ENCODE measurements at places on chromosomes 2 and 18.

- DNase-seq: peak; percentile 6
Observed at GRCh38 chr2:66236816-66237802, 197.8 kb upstream of the MEIS1 start.

DNA sequence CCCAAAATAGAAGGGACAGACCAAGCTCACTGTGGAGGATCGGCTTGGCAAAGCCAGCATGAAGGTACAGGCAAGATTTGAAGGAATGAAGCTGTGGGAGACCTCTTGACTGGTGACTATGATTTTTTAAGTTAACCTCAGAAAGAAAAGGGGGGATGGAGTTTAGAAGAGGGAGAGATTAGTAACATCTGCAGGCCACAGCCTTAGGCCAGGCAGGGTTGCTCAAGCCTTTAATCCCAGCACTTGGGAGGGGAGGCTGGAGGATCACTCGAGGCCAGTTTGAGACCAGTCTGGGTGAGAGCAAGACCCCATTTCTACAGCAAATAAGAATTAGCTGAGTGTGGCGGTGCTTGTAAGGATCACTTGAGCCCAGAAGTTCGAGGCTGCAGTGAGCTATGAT, 46.6 kb downstream of the ZNF532 start:
- peak; percentile 43 for DNase-seq

DNA sequence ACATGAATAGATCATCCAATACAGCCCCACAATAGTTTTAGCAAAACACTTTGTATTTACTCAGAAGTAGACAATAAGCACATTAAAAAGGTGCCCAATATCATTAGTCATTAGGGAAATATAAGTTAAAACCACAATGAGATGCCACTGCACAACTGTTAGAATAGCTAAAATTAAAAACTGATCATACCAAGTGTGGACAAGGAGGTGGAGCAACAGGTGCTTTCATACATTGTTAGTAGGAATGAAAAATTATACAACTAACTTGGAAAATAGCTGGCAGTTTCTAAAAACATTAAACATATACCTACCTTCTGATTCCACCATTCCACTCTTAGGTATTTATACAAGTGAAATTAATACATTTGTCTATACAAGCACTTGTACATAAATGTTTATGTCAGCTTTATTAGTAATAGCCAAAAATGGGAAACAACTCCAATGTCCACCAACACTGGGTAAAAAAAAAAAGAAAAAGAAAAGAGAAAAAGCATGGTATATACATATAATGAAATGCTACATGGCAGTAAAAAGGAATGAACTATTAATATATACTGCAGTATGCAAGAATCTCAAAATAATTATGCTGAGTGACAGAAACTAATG, 27.6 kb upstream of the UBE2E3 start:
- DNase-seq: no peak

DNA sequence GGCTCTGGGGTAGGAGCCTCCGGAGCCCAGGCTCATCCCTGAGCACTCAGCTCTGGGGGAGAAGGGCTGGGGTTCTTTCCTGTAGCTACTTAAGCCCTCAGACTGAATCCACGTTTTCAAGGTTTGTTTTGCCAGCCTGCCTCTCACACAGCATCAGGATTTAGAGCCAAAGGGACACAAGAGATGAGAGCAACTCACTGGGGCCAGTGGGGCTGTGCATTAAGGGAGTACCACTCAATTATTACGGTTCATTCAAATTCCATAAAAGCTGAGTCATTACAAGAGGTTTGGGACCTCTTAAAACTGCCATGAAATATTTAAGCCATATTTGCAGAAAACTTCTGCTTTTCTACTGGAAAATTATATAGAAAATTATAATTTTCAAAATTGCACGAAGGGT, 17.1 kb upstream of the SNED1 start:
- no peak for DNase-seq

DNA sequence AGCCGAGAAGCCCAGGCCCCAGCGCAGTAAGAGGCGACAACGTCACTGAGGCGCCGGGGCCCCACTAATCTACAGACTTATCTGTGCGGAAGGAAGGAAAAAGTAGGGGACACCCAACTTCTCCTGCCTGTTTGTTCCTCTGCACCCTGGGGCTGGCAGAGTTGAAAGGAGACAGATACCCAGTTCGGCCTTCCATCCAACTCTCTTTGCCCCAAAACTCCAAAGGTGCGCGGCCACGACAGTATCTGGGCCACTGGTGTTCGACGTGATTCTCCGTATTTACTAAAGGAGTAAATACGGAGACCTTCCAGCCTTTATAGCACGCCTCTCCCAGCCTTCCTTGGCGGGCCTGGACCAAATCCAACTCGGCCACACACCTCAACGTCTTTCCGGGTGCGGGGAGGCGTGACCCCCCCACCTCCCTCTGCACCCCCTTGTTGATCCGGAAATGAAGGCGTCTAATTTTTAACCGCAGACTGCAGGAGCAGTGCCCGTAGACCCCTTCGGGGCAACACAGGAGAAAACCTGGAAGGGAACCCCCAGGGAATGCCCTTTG, 1.6 kb downstream of the SMAD7 start:
- peak; percentile 64 for DNase-seq

GRCh38 chr18:38076346-38077070, 510.9 kb upstream of the CELF4 start:
- no peak for DNase-seq

GRCh38 chr2:220811952-220812570, 760.0 kb downstream of the EPHA4 start:
- DNase-seq: peak; percentile 6

DNA sequence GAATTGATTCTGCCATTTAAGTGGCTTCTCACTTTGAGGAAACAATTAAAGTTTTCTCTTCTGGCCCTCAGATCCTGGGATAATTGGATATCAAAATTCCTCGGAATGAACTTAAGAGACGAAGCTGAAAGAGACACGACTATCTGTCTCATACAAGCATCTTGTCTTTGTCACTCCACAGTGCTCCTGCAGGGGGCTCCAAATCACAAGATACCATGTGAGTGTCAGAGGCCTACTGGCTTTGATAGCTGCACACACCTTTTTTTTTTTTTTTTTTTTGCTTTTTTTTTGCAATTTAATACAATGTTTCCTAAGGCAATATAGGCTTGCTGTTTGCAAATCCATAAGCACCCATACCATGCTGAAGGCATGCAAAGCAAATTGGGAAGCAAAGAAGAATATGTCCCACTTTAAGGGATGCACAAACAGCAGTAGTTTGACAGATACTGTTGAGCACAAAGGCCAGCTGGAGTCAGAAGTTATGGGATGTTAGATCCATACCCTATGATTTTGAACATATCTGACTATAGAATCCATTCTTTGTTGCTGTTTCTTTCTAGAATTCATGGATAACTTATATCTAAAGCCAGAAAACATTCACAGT, 109.0 kb upstream of the CBLN2 start:
- DNase-seq: peak; percentile 10

- DNase-seq: no peak
Observed at GRCh38 chr2:207078186-207078798, 87.5 kb downstream of the KLF7 start.

DNA sequence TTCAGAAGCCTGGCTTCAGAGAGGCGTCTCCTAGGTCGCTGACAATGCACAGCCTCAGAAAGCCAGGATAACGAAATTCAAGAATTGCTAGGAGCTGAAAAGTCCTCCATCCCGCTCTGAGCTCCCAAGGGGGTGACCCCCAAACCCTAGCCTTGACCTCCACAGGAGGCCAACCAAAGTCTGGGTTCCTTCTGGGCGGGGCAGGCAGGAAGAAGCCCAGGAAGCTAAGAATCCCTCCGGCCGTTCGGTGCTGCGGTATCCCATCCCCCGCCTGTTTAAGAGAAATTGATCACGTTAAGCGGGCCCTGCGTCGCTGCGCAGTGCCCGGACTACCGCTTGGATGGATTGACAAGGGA, 2.5 kb upstream of the OSR1 start:
- DNase-seq: no peak

- DNase-seq: no peak
Observed at GRCh38 chr2:118255301-118255700, 167.0 kb downstream of the INSIG2 start.

DNA sequence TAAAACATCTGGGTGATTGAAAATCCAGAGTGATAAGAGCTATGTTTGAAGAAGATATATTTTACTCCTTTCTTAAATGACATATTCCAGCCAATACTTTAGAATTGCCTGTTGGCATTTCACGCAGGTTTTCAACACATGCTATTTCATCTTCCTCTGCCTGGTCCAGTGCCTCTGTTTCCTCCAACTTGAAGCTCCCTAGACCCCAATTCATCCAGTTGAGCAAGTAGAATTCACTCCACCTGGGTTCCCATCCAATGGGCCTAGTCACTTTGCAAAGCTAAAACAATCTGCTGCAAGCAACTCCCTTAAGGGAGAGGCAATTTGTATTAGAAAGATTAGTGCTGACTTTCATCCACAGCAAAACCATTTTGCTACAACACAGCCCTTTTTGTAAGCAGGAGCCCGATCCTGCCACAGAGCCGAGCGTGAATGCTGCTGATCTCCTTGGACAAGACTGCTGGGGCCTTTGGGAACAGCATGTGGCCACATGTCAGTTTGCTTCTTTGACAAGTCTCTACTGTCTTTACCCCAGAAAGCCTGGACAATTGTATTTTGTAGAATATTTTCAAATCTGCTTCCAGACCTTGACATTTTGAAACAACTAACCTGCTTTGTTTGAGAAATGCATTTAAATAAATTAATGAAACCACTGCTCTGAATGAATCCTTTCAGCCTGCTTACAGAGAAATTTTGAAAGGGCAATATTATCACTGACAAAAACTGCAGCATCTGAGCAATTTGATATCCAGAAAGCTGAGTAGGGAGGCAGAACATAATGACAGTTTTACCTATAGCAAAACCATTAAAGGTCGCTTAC, 259.1 kb downstream of the TDRD15 start:
- DNase-seq: no peak

DNA sequence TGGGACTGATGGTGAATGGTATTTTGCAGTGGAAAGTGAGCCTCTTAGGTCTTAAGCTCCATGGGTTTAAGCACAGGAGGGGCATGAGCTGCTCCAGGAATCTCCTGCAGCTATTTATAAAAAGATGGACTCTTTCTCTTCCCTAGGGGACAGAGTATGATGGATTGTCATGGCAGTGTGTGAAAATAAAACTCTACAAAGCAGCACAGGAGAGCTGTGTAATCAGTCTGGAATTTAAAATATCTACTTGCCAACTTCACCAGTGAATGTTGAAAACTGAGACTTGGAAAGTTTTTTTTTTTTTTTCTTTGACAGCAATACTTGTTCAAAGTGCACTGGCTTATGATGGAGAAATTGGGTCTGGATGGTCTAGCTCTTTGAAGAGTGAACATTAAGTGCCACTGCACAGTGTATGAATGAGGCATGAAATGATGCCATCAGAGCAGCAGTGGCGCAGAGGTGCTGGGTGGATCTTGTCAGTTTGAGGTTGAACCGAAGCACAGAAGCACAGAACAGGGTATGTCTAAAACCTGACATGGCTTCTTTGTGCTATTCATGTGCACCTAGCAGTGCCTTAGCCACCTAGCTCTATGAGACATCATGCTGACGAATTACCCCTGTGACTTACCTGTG, 245.4 kb downstream of the PTPRM start:
- peak; percentile 62 for DNase-seq

DNA sequence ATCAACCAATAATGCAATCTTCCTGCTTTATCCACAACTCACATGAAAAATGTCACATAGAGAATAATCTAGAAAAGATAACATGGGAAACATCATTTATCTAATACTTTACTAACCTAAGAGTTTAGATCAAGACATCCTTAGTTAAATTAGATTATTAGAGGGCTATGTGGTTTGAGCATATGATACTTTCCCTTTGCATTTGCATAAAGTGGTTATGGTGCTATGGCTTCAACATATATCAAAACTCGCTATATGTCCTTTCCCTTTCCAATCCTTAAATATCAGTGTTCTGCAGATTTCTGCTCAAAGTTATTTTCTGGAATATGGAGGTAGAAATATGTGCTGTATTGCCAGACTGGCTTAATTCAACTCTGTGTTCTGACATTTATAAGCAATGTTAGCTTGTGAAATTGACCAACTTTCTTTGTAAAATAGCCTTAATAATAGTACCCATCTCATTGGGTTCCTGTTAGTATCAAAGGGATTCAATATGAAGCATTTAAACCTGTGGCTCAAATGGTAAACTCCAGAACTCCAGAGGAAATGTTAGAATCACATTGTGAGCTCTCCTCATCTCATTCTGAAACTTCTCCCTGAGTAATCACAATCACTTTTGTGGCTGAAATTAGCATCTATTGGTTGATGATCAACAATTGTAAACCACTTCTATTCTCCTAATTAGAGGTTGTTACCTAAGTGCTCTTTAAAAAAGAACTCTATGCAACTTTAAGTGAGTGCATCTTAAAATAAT, 1089.9 kb upstream of the SLC39A10 start:
- DNase-seq: no peak

DNA sequence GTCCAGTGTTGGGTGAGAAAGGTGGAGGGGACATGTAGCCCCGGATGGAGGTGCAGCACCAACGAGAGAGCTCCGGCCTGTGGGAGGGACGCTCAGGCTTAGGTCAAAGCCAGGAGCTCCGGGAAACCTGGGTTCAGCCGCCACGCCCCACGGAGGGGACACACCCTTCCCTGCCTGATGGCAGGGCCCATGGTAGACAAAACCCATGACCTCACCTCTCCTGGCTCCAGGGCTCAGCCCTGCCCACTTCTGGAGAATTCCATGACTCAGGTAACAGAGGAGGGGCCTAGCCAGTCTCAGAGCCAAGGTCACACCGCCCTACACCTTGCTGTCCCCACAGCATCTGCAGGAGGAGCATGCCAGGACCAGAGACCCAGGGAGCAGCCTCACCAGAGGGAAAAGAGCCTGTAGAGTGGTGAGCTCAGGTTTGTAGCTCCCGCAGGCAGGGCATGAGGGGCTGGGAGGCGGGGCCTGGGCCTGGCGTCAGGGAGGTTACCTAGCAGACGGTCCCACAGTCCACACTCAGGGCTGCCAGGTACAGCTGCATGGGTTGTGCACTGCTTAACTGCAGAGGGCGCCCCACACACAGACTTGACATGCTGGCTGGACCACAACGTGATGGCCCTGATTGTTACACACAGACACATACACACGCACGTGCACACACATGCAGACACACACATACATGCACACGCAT, 70.8 kb upstream of the SMAD7 start:
- peak; percentile 26 for DNase-seq

GRCh38 chr2:83582589-83582988, 876.5 kb downstream of the SUCLG1 start:
- DNase-seq: no peak

DNA sequence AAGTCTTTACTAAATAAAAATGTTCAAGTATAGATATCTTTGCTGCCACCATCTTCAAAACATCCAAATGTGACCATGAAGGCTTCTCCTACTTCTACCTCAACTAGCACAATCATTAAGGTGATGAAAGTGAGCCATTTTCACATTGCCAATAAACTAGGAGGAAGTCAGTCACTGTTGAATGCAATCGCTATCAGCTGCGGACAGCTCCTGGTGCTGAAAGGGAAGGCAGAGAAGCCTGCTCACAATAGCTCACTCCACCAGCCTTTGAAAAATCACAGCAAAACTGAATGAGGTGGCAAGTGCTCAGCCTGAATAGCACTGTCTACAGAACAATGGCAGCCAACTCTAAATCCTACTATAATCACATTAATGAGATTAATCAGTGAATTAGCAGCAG, 2.2 kb downstream of the MYT1L start:
- DNase-seq: no peak
